NCI-H1694 (cell line): ENCODE measurements at places on chromosomes 5 and 9.
A peak's percentile ranks its signal among the peaks of the same experiment; 100 is the strongest.

- DNase-seq = no peak
These were observed 1.1 kb downstream of the ALDH1A1 start for GRCh38 chr9:72951520-72952380.

DNA sequence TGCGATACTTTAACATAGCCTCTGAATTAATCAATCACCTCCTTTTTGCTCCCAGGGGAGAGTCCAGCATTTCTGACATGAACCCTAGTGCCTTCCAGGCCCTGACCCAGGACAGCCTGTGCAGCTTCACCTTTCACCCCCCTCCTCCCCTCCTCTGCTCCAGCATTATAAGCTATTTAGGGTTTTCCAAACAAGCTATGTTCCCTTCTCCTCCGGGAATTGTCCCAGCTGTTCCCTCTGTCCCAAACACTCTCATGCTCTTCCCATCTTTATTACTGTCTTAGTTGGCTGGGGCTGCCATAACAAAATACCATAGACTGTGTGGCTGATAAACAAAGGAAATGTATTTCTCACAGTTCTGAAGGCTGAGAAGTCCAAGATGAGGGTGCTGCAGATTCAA, 161.5 kb downstream of the EBF1 start:
- DNase-seq = peak; percentile 26

DNA sequence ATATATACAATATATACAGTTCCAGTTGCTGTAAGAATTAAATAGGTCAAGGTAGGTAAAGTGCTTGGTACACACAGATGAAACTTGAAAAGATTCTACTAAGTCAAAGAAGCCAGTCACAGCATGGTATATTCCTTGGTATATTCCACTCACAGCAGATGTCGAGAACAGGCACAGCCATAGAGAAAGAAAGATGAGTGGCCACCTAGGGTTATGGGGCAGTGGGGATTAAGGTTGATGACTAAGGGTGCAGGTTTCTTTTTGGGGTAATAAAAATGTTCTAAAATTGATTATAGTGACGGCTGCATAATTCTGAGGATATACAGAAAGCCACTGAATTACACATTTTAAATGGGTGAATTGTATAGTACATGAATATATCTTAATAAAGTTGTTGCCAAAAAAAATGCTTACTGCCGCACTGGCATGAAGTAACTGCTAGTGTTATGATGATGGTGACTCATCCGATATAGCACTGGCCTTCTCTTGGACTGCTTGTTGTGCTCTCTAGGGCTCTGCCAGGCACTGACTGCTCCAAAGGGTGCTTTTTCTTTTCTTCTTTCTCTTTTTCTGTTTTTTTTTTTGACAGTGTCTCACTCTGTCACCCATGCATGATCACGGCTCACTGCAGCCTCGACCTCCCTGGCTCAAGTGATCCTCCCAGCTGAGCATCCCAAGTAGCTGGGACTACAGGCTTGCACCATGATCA, 23.5 kb downstream of the TBC1D2 start:
- no peak for DNase-seq

GRCh38 chr5:72107901-72108201, 576 bp downstream of the MAP1B start:
- no peak for DNase-seq

DNA sequence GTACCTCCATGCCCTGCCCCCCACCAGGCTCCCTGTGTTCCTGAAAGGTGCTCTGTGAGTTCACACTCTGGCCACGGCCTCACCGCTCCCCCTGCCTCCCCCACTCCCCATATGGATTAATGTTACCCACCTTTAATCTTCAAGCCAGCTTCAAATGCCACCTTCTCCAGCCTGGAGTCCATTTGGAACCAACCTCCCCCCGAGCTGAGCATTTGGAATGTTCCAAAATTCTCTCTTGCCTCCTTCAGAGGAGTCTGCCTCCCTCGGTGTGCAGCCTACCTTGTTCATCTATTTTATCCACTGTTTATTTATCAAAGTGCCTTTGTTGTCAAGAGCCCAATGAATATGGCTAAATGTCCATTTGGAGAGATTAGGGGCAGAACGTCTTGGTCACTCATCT, 4.3 kb downstream of the GOLGA2 start:
- DNase-seq = no peak

GRCh38 chr9:112193572-112194288, 18.6 kb upstream of the SUSD1 start:
- no peak for DNase-seq

DNA sequence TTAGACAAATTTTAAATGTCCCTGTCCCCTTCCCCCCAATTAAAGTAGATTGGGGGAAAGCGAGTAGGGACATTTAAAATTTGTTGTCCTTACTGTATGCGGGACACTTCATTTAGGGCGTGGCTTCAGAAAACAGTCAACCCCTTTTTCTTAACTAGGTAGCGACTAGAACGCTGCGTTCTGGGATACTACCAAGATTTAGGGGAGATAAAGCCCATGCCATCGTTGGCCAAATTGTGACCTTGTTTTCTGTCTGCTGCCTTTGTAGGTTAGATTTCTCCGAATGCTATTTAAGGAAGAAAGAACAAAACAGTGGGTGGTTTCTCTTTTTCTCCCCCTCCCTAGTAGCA, 1.2 kb downstream of the CKS2 start:
- DNase-seq = no peak

DNA sequence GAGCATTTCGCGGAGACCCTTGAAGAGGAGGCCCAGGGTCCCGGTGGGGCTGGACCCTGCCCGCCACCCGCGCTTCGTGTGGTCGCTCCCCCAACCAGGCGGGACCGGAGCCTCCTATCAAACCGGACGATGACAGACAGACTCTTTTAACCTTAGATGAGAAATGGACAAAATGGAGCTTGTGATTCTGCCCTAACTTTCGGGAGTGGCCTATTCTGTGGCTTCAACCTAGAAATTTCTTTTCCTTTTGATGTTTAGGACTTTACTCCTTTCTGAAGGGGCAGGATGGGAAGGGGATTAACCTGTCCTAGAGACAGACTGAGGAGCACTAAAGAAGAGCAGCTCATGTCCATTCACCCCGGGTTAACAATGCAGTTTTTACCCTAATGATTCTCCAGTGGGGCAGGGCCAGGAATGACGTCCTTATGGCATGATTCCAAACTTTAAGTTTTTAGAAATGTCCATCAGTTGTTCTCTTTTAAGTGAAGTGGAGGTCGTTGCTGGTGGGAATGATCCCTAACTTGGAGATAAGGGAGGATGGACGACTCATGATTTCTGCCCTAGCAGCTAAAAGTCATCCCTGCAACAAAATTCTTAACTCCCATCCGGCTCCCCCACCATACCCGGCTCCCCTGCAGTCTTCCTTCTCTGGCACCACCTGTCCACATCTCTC, 1.0 kb downstream of the NIPSNAP3A start:
- peak; percentile 3 for DNase-seq
